Breast epithelium (tissue), 4 donors: ENCODE measurements at places on chromosomes 2 and 18.

- H3K36me3 ChIP-seq, result no peaks in the 10 kb centered on the region
- no peak overlapping the region for H3K27ac ChIP-seq
- no peaks in the 10 kb centered on the region for H3K4me1 ChIP-seq
Measured at GRCh38 chr18:7598167-7599047, 31.3 kb downstream of the PTPRM start.

- no peaks in the 10 kb centered on the region for H3K4me1 ChIP-seq
- no peak overlapping the region for H3K27ac ChIP-seq
- H3K27me3 ChIP-seq, result no peaks in the 10 kb centered on the region
- no peaks in the 10 kb centered on the region for H3K36me3 ChIP-seq
- DNase-seq, result no peak
- no peak overlapping the region for H3K4me3 ChIP-seq
Measured at GRCh38 chr2:229646186-229646723, 68.1 kb downstream of the DNER start.

- H3K4me3 ChIP-seq, result no peak overlapping the region
- no peaks in the 10 kb centered on the region for H3K27me3 ChIP-seq
- no peak for DNase-seq
- no peaks in the 10 kb centered on the region for H3K36me3 ChIP-seq
Measured at GRCh38 chr2:201484805-201485204, 33.3 kb downstream of the STRADB start.

DNA sequence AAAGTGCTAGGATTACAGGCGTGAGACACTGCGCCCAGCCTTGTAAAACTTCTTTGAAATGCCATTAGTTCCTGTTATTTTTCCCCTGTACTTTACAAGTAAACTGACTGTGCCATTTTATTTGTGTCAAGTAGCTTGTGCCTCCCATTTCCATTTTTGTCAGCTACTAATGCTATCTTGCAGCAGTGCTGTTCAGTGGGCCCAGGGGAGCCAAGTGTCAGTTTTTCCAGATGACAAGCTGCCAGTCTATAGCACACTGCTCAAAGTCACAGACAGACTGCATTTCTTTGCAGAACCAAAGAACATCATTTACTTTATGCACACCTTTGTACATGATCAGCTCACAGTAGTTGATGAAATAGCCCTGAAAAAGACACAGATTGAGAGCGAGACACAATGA, 901.3 kb upstream of the CDH2 start:
- no peaks in the 10 kb centered on the region for H3K4me1 ChIP-seq
- no peaks in the 10 kb centered on the region for H3K36me3 ChIP-seq
- no peak overlapping the region for H3K4me3 ChIP-seq

GRCh38 chr2:71796174-71796593, 342.8 kb downstream of the DYSF start:
- no peak overlapping the region for H3K4me3 ChIP-seq
- H3K27me3 ChIP-seq, result no peaks in the 10 kb centered on the region
- no peaks in the 10 kb centered on the region for H3K4me1 ChIP-seq
- H3K27ac ChIP-seq, result no peak overlapping the region

GRCh38 chr2:19350678-19351401, 7.6 kb downstream of the OSR1 start:
- peaks cover 4% of the 10 kb centered on the region for H3K4me1 ChIP-seq
- H3K27ac ChIP-seq, result peak overlapping the region; percentile 29
- H3K27me3 ChIP-seq, result peaks cover 9% of the 10 kb centered on the region
- no peak for DNase-seq
- H3K4me3 ChIP-seq, result peak overlapping the region; percentile 8
- no peaks in the 10 kb centered on the region for H3K36me3 ChIP-seq

- no peaks in the 10 kb centered on the region for H3K36me3 ChIP-seq
- no peak for DNase-seq
- no peak overlapping the region for H3K27ac ChIP-seq
Measured at GRCh38 chr2:151718796-151719195, 15.5 kb downstream of the NEB start.

GRCh38 chr2:78845664-78846185, 179.8 kb upstream of the REG3G start:
- DNase-seq, result no peak
- H3K27me3 ChIP-seq, result no peaks in the 10 kb centered on the region
- H3K27ac ChIP-seq, result no peak overlapping the region
- H3K36me3 ChIP-seq, result no peaks in the 10 kb centered on the region
